AML-193 (cell line): ENCODE measurements at places on chromosomes 5 and 9.
A peak's percentile ranks its signal among the peaks of the same experiment; 100 is the strongest.

DNA sequence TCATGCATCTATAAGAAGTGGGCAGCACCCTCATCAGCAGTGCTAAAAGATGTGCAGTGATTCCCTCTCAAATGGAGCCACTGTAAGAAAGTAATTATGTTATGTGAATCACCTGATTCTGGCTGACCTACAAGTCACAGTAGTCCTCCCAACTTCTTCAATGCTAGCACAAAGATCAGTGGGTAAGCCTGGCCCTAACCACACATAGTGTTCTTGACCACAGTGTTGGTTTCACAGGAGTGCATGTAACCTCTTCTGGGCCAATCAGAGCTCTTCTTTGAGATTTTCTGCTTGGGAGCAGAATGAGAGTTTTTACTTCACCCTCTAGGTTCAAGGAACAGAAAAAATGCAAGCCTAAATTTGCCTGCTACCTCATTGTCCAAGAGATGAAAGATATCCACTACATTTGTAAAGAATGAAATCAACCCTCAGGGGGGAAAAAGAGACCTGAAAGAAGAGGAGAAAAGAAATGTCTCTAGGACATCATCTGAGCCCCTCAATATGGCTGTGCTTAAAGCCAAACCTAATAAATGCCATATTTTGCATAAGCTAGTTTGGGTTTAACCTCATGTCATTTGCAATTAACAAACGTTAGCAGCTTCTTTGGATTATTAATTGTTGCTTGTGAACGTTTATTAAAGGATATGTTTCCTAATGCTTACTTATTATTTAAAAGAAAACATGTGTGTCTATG is 65.3 kb upstream of the ADRB2 start:
- DNase-seq, result peak; percentile 38

- DNase-seq, result no peak
Measured at GRCh38 chr5:138963763-138964371, 88.7 kb upstream of the LRRTM2 start.

DNA sequence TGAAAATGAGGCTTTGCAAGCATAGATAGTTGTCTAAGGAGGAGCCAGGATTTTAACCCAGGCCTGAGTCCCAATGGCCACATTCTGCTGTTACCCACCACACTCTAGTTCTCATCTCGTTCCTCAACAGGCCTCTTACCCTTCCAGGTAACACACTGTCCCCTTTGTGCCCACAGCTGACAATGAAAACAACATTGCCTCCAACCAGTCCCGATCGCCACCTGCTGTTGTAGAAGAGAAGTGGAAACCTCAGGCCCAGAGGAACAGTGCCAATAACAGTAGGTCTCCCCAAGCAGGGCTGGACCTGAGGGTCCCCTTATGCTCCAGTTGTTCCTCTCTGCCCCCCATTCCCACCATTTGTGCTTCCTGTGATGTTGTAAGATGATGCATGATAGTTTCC is 30.4 kb downstream of the AMBP start:
- DNase-seq, result peak; percentile 45

GRCh38 chr5:43036856-43037635 is 3.1 kb downstream of the ANXA2R start:
- DNase-seq, result no peak

- peak; percentile 5 for DNase-seq
Measured at GRCh38 chr5:16626696-16627264, 10.0 kb upstream of the RETREG1 start.

- DNase-seq, result no peak
Measured at GRCh38 chr9:132309056-132309455, 45.7 kb downstream of the SETX start.

- no peak for DNase-seq
Measured at GRCh38 chr5:81607693-81608092, 143.2 kb downstream of the SSBP2 start.

GRCh38 chr5:122181863-122182262 is 52.5 kb downstream of the ZNF474 start:
- no peak for DNase-seq

- no peak for DNase-seq
Measured at GRCh38 chr5:179788193-179788854, 5.5 kb upstream of the LTC4S start.

DNA sequence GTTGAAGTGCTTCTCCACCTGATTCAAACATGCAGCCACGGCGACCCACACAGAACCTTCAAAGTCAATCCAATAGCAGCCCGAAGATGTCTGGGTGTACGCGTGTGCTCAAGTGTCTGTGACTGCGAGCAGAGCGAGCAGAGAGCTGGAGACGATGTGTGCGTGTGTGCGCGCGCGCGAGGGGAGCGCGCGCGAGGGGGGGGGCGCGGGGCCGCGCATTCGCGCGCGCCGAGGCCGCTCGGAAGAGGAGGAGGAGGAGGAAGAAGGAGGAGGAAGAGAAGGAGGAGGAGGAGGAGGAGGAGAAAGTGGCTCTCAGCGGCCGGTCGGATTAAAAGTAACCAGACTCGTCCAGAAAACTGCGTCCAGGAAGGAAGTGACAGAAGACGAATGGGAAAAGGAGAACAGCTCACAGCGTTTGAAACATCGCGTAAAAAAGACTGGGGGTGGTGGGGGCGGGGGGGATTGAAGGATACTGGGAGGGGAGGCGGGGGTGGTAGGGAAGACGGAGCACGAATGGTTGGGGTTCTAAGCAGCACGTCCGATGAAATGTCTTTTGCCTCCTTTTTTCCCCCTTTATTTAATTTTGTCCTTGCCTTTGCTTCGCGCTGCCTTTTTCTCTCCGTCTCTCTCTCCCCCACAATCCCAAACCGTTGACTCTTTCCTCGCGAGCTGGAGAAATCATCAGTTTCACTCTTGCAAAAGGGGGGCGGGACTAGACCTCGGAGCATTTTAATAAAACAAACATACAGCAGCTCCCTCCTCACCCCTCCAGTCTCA is at the start of gene MEF2C:
Gene MEF2C (minus strand): TSS at position 126 of the 777 bp plus-strand sequence. CDS start 59,396 bp downstream, outside the sequence.
- DNase-seq, result peak; percentile 76

DNA sequence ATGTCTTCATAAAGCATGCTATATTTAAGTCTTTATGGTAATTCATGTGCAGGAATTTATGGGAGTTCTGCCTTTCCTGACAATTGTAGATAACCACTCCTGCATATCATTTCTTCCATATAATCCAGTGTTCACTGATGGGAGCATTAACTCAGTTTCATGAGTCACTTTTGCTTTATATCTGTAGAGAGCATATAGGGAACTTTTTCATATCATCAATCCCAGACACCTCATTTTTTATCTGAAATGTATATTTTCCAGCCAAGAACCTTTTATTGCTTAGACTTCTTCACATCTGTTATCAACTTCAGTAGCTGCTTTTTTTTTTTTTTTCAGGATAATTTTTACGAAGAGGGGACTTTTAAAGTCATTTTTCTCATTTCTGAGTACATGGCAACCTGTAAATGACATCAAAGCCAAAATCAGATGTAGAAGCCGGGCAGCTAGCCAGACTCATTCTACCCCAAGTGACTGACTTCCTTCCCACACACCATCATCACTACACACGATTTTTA is 41.1 kb downstream of the NFX1 start:
- no peak for DNase-seq

- DNase-seq, result no peak
Measured at GRCh38 chr9:135030566-135031226, 56.8 kb upstream of the OLFM1 start.

DNA sequence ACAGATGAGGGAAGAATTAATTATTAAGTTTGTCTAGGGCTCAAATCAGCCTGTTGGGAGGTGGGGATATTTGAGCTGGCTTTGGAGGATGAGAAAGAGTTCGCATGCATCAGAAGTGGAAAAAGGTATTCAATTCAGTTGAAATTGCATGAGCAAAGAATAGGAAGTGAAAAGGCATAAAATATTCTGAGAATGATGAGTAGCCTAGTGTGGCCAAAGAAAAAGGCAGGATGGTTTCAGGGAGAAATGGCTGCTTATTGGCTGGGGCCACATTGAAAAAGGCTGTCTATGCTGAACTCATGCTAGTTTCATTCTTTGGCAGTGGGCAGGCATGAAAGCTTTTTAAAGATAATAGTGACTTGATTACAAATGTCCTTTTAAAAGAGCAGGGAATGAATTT is 235.4 kb upstream of the RIOK2 start:
- DNase-seq, result no peak

DNA sequence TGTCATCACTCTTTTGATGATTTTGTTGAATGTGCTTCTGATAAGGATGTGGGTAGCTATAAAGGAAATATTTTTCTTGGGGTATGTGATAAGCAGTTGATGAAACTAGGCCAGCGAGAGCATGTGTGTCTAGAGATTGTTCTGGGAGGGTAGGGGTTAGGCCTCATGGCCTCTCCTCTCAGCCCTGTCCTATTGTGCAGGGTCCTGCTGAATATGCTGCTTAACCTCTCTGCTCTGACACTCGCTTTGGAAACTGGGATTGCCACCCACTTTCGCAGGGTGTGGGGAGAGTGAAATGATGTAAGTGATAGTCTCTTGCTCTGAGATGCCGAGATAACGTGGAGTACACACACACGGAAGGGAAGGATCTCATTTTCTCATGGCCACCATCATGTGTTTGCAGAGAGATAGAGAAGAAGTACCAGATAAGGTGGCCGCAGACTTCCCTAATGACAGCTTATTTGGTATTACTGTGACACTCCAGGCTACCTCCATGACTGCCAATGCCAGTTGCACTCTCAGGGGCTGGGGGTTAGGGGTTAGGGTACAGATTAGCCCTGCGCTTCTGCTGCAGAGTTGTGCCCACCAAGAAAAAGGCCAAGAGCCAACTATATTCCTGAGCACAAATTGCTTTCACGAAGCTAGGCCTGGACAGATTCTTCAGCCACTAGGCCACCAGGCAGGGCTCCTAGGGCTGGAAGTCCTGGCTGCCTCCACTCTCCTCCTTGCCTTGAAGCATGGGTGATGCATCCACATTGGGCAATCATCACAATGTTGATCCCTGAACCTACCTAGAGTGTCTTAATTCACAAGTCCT is 25.2 kb upstream of the TNFAIP8 start:
- DNase-seq, result no peak
